ENCODE measurements at places on chromosomes 1 and 21.

GRCh38 chr1:43981636-43982035 lies 2.6 kb downstream of the B4GALT2 start:
- no peak for DNase-seq

- no peak for DNase-seq
Measured at GRCh38 chr1:74517599-74518051, 5.2 kb upstream of the LRRC53 start.

GRCh38 chr21:43611598-43612369 lies 47.5 kb downstream of the HSF2BP start:
- peak; percentile 26 for DNase-seq

GRCh38 chr21:20996421-20997310 lies 1.5 kb upstream of the NCAM2 start:
- no peak for DNase-seq

DNA sequence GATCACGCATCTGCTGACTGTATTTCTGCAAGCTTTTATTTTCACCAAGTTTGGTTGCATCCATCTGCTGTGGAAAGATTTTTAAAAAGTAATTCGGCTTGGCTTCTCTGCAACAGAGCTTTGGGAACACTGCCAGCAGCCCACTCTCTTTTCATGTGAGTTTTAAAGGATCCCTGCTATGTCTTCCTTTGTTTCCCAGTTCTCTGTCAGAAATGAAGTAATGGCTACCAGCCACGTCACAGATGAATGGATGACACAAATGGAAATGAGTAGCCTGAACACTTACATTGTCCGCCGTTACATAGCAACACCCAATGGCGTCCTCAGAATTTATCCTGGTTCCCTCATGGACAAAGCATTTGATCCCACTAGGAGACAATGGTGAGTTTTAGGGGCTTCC lies 80.6 kb upstream of the RAVER2 start:
- no peak for DNase-seq

- DNase-seq = no peak
Measured at GRCh38 chr1:47584249-47584648, 146.4 kb downstream of the FOXD2 start.

DNA sequence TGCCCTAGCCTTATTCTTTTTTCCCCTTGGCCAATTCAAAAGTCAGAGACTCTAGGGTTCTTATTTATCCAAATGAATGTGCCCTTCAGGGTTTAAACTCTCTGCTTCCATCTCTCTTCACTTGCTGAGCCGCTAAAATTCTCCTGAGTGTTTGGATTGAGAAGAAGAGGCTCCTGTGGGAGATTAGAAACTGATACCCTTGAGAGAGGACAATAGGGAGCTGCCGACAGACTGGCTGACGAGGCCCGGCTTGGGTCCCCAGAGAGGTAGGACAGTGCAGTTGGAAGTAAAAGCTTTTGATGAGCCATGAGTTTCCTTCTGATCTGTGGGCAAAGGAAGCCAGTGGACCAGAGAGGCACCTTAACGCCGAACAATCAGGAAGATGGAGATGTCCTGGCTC lies 41.3 kb upstream of the UBE2U start:
- no peak for DNase-seq

DNA sequence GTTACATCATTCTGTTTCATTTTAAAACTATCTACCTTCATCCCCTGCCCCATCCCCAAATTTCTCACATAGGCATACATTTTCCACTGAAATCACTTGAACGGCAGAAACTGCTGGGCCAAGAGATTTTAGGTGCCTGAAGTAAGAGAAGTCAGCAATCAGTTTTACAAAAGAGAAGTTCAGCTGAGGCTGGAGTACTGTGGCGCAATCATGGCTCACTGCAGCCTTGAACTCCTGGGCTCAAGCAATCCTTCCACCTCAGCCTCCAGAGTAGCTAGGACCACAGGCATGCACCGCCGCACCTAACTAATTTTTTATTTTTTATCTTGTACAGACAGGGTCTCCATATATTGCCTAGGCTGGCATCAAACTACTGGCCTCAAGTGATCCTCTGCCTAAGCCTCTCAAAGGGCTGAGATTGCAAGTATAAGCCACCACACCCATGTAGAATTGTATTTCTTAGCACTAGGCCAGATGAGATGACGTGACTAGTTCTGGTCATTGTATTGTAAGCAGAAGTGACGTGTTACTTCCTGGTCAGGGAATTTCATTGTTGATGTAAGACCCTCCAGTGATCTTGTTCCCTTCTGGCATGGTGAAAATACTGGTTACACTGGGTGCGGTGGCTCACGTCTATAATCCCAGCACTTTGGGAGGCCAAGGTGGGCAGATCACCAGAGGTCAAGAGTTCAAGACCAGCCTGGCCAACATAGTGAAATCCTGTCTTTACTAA lies 7.1 kb downstream of the BECN2 start:
- no peak for DNase-seq

DNA sequence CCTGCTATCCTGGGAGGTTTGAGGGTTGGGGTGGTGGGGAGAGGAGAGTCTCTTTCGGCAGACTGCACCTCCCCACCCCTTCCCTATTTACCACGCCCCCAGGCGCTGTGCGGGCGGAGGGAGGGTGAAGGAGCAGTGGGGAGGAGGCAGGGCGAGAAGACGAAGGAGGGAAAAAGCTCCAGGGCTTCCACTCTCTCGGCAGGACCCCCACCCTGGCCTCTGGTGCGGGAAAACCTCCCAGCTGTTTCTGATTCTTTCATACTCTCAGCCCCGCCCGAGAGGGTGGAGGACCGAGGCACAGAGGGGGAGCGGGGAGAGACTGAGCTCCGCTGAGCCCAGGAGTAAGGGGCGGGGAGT lies 866 bp upstream of the WNT2B start:
- no peak for DNase-seq

- peak; percentile 5 for DNase-seq
Measured at GRCh38 chr1:209266590-209267205, 316.8 kb upstream of the CAMK1G start.

DNA sequence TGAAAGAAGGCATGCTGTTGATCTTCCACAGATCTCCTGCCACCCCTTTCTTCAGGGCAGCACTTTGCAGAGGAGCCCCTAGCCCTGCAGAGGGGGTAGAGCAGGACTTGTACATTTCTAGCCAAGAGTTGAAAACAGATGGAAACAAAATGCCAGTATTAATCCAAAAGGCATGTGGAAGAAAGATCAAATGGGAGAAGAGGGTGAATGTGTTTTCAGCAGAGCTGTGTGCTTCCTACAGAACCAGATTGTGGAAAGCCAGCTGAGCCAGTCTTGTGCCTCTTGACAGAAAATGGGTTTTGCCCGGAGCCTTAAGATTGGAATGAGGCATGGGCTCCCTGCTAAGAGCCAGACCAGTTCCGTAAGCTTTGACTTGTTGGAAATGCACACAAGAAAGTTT lies 105.2 kb upstream of the TSPAN2 start:
- DNase-seq = no peak

GRCh38 chr1:53306168-53306567 lies 21.7 kb downstream of the LRP8 start:
- DNase-seq = no peak

GRCh38 chr1:15008783-15009729 lies 144.5 kb upstream of the TMEM51 start:
- no peak for DNase-seq

DNA sequence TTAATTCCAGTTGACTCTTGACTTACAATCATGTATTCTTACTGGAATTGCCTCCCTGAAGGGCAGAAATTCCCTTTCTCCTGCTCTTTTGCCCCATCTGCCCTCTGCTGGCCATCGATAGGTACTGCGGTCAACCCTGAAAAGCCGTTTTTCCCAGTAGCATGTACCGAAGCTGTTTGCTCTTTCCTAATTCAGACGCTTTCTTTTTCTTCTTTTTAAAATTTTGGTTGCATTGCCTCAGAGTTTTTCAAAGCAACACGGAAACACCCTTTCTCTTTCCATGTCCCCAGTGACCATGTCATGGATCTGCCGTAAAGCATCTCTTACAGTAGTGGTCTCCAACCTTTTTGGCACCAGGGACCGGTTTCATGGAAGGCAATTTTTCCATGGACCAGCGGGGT lies 164.2 kb upstream of the C1orf21 start:
- peak; percentile 38 for DNase-seq

- peak; percentile 39 for DNase-seq
Measured at GRCh38 chr1:1858382-1859086, 32.4 kb downstream of the GNB1 start.

- no peak for DNase-seq
Measured at GRCh38 chr1:163773396-163773795, 451.6 kb downstream of the NUF2 start.

- no peak for DNase-seq
Measured at GRCh38 chr1:7128293-7128692, 343.0 kb downstream of the CAMTA1 start.

GRCh38 chr1:166616206-166616605 lies 223.1 kb upstream of the POGK start:
- DNase-seq = no peak

- DNase-seq = no peak
Measured at GRCh38 chr21:45319461-45320211, 31.9 kb upstream of the POFUT2 start.

GRCh38 chr1:214379236-214379970 lies 98.4 kb downstream of the SMYD2 start:
- no peak for DNase-seq

- no peak for DNase-seq
Measured at GRCh38 chr1:53606651-53607051, 132.3 kb downstream of the GLIS1 start.

DNA sequence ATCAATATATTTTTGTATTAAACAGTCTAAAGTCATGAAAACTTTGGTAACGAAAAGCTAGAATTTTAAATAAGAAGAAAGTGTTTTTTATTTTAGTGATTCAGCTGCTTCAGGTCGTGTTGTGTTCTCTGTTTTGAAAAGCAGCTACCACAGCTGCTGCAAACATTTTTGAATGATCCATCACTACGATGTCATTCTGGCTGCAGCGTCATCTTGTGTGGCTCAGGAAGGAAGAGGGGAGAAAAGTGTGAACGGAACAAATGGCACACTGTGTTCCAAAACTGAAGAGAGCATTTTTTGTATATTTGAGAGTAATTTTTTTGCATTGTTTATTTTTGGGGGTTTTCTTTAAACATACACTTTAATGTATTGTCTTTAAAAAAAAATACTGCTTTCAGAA lies 323.0 kb upstream of the ADGRL2 start:
- DNase-seq = no peak

GRCh38 chr1:9573723-9574122 lies 15.0 kb upstream of the TMEM201 start:
- no peak for DNase-seq

DNA sequence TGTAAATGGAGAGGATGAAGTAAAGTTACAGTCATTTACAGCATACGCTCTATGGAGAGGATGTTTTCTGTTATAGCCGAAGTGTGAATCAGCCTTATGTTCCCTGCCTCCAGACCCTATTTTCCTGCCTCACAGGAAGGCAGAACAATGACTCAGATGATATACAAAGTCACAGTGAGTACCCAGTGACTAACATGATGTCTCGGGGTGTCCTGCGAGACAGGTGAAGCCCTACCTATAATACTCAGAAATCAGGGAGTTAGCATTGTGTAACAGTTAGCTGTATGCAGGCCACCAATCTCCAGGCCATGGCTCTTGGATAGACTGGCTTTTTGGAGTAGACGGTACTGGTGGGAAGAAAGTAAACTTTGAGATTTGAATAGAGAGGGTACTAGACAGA lies 55.6 kb upstream of the FBXO28 start:
- no peak for DNase-seq

GRCh38 chr1:156910309-156910782 lies 10.1 kb upstream of the LRRC71 start:
- DNase-seq = peak; percentile 63

DNA sequence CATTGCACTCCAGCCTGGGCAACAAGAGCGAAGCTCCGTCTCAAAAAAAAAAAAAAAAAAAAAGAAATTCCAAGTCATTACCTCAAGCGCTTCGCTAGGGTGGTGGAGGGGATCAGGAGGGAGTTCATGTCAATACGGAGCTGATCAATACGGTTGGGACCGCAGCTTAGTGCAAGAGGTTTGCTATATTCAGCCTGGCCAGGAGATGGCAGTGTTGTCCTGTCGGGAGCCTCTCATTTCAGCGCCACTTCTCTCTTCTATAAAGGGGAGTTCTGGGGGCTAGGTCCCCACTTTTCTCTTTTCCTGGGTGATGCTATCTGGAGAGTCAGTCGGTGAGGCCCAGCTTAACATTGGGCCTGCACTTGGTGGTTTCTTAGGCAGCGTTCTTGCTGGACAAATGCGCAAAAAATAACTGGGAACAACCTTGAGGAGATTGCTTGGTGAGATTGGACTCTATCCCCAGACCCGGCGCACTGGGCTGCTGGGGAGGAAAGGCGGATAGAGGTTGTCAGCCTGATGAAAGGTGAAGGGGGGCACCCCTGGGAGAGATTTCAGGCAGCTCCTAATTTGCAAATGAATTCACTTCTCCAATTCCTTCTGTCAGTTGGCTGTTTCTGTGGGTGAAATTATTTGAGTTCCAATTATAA lies 40.4 kb downstream of the KIAA0040 start:
- DNase-seq = peak; percentile 19

DNA sequence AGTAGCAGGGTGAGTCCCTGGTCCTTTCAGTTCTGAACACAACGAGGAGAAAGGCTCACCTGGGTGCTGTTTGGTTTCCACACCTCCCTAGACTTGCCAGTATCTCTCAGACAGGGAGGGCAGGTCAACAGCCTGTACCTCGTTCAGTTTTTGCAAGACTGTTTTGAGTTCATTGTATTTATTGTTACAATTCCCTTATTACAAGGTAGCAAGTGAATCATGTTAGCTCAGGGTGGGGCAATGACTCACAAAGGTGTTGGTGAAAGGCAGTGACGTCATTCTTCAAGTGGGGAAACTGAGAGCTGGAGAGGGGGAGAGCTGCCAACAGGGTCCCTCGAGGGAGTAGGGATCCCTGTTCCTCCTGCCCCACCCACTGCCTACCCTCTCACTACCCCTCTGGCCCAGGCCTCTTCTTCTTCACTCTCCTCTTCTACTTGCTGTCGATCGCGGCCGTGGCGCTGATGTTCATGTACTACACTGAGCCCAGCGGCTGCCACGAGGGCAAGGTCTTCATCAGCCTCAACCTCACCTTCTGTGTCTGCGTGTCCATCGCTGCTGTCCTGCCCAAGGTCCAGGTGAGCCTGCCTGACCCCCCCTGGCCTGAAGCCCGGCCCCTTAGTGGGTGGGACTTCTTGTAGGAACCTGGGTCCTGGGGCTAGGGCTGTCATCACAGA lies 13.4 kb downstream of the SERINC2 start:
- no peak for DNase-seq

DNA sequence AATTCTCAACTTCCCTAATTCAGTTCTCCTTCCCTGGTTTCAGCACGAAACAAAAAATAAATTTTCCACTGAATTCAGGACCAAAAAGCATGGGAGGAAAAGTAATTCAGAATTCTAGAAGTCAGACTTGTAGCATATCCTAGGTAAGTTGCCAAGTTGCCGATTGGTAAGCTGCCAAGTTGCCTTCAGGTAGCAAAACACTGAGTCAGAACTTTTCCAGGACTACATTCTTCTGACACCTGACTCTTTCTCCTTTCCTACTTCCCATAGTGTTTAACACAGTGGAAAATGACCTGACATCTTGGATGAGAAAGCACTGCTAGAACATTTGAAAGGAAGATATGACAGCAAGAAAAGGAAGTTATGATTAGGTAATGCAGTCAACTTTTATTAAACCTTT lies 322.8 kb downstream of the SPATA17 start:
- no peak for DNase-seq

GRCh38 chr1:109883248-109883955 lies 27.2 kb upstream of the CSF1 start:
- DNase-seq = no peak
